ENCODE measurements at places on chromosomes 7 and 10.

DNA sequence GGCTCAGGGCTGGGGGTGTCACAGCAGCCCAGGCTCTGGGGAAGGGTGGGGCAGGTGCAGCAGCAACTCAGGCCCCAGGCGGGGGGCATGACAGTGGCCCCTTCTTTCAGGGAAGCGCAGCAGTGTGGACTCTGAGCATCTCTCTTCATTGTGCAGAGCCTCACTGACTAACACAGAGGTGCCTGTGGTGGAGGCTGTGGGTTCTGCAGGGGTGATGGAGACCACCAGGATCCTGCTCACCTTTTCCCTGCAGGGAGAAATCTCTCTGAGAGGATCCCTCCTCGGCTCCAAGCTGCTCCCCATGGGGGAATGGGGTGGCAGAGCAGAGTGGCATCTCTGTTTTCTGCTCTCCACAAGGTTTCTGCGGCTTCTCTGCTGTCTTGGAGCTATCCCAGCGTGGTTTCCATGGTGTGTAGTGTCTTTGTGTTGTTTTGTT lies 37.8 kb upstream of the SHH start:
- DNase-seq: no peak

DNA sequence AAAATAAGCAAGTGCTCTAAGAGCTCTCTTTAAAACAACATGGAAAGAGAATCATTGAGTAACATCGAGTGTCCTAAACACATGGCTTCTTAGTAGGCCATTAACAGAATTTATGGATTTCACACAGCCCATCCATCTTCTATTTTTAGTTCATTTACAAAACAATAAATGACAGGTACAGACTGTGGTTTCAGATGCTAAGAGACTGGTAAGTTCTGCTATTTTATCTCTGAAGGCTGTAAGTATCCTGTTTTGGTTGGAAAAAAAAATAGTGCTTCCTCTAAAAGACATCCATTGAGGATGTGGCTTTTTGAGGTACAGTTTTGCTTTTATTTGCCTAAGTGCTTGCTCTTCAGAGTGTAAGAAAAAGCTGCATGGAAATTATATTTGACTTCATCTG lies 27.4 kb upstream of the GNAI1 start:
- DNase-seq: no peak

DNA sequence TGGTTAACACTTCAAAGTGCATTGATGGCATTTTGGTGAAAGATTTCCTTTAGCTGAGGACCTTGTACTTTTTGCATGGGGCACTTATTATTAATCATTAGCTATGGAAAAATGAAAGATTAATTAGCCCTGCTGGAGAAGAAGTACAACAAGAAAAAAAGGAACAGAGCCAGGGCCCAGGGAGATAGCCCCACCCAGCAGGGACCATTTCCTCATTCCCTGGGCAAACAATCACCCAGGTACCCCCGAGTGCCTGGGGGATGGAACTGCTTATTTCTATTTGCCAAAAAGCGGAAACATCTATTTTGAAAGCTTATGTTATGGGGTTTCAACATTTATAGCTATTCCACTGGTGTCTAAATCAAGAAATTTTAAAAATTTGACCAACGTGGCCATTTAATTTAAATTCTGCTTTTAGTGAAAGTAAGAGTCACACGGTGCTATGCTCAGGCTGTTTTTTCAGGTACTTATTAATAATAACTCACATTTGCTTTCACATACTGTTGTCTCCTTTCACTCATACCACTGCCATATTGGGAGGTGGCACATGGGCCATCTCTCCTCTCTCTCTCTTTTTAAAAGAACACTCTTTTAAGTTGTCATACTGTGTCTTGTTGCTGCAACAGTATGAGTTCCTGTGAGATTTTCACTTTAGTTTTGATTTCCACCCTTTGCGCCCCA lies 143.6 kb upstream of the KIF5B start:
- DNase-seq: no peak

DNA sequence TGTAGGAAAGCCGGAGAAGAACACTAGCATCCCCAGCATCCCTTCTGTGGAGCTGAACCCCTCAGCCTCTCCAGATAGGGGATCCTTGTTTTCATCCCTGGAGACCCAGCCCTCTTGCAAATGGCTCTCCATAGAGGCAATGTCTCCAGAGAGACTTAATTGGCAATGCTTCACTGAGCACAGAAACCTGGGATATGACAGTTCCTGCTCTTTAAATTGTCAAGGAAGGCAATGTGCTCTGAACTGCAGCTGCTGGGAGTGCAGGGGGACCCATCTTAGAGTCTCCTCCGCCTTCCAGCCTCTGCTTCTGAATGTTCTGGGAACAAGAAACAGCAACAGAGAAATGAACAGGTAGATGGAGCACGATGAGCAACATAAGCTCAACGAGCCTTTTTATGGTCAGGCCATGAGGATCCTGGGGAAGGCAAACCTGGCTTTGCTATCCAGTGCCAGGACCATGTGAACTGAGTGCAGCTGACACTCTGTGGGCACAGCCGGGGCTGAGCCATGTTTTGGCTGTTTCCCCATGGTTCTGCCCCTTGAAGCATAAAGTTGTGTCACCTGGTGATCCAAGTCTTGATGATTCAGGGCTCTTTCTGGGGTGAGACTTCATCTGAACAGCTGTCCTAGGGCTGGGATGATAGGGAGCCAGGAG lies 481.0 kb downstream of the PLXNA4 start:
- no peak for DNase-seq

GRCh38 chr7:132784406-132784805 lies 208.1 kb upstream of the PLXNA4 start:
- DNase-seq: no peak

GRCh38 chr7:14666304-14666703 lies 236.2 kb downstream of the DGKB start:
- no peak for DNase-seq

- DNase-seq: no peak
Observed at GRCh38 chr10:89909752-89910151, 208.4 kb downstream of the KIF20B start.

GRCh38 chr7:155455776-155456737 lies 1.9 kb upstream of the EN2 start:
- DNase-seq: no peak

GRCh38 chr10:79939969-79940368 lies 8.9 kb downstream of the SFTPD start:
- no peak for DNase-seq

GRCh38 chr10:103127241-103127640 lies 65.8 kb downstream of the NT5C2 start:
- no peak for DNase-seq

DNA sequence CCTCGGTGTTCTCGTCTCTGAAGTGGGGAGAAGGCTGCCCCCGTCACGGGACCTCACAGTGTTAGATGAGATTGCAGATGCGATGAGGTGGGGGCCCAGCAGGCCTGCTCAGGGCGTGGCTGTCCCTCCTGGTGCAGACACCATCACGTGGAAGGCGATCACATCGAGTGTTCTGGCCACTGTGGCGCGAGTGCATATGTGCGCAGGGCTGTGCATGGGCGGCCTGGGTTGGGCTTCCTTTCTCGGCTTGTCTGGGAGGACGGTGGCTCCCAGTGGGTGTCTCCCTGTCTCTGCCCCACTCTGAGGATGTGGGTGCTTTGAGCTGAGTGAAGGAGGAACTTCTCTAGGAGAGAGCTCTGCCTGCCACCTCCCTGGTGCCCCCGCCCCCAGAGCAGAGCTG lies 83.1 kb downstream of the LHPP start:
- DNase-seq: no peak

GRCh38 chr10:34739915-34740314 lies 75.2 kb downstream of the PARD3 start:
- no peak for DNase-seq

- no peak for DNase-seq
Observed at GRCh38 chr10:58393317-58393716, 8.1 kb downstream of the TFAM start.

DNA sequence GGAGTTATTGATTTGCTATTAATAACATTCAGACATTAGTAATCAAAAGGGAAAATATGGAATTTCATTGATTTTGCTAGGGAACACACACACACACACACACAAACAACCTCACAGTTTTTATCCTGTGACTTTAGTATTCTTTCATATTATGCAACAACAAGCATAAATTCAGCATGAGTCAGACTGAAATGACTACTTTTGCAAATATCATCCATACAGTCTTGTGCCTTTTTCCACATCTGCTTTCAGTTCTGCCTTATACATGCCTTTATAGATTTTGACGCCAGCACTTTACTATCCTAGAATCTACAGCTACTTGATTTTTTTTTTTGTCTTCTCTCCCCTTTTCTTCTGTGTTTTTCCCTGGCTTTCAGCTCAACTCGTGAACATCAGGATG lies 975.8 kb upstream of the LRRTM3 start:
- DNase-seq: no peak

DNA sequence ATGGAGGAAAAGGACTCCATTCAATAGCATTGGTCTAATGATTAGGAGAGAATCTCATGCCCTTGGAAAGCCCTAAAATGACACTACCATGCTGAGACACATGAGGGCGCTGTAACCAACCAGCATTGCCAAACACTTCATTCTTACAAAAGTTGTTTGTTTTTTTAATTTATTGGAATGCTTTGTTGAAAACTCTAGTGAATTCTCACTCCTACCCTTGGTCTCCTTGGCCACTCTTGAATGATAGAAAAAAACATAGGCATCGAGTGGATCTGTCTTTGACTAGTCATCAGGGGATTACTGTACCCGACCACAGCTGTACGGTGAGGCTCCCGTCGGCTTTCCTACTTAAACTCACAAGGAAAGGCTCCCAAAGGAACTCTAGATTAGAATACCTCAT lies 29.3 kb upstream of the ADD3 start:
- peak; percentile 20 for DNase-seq

DNA sequence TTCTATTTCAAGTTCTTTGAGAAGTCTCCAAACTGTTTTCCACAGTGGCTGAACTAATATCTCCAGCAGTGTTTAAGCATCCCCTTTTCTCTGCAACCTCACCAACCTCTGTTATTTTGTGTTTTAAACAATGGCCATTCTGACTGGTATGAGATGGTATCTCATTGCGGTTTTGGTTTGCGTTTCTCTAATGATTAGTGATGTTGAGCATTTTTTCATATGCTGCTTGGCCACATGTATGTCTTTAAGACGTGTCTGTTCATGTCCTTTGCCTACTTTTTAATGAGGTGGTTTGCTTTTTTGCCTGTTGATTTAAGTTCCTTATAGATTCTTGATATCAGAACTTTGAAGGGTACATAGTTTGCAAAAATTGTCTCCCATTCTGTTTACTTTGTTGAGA lies 156.6 kb upstream of the IMMP2L start:
- no peak for DNase-seq

GRCh38 chr10:77770081-77770867 lies 132.7 kb upstream of the KCNMA1 start:
- no peak for DNase-seq

DNA sequence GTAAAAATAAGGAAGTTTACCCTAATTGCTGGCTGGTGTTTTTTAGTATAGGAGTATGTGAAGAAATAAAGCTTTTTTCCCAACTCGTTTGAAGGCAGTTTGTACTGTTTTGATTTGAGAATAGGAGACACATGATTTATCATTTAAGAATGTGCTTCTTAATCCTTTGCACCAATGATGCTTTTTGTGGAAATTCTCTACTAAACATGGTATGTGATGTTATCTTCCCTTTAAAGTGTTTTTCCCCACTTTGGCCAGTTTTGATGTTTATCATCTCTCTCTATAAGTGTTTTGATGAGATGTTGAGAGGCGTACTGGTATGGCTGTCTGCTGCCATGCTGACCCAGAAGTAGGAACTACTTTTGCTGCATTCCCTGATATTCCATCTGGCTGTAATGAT lies 85.1 kb downstream of the SUGCT start:
- DNase-seq: no peak

- no peak for DNase-seq
Observed at GRCh38 chr10:44647473-44647872, 262.6 kb upstream of the CXCL12 start.

DNA sequence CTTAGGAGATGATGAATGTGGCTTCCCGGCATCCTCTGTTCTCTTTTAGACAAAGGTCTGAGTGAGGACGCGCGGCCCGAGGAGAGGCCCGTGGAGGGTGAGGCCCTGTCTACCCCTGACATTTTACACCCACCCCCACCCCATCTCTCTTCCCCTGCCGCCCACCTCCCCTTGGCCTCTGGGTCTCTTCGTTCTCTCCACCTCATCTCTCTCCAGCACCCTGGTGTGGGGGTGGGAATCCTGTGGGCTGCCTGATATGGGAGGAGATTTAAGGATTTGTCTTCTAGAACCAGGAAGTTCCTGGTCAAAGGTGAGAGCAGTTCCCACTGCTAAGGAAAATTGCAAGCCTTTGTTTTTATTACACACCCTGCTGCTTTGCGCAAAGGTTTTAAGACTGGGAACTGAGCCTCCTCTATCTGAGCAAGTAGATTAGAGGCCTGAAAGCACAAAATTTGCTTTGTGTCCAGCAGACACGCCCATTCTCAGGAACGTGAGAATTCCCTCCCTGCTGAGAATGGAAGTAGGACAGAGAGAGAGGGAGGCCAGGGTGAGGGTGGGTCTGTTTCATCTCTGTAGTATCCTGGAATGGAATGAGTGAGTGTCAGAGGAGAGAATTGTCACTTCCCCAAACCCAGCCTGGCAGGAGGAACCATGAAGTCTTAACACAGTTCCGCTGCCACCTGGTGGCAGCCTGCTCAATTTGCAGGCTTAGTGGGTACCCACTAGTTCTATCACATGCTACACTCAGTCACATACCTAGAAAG lies 91.2 kb downstream of the GTF2IRD1 start:
- DNase-seq: no peak

GRCh38 chr10:48456361-48456804 lies 148.5 kb downstream of the ARHGAP22 start:
- no peak for DNase-seq

- no peak for DNase-seq
Observed at GRCh38 chr10:73758704-73759511, 14.7 kb downstream of the SEC24C start.

- DNase-seq: no peak
Observed at GRCh38 chr7:30028749-30029635, 780 bp downstream of the PLEKHA8 start.

DNA sequence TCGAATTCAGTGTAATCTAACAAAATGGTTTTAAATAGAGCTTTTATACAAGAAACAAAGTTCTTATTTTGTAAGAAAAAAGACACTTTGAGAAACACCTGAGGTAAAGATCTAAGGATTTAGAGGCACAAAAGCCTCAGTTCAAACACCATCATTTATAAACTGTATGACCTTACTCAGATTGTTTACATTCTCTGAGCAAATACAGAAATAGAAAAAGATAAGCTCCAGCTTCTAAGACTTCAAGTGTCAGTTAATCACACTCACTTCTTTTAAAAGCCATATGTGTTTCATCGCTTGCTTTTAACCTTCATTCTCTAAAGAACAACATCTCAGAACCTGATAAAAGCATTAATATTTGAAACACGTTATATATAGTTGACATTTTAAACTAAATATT lies 27.9 kb downstream of the CADPS2 start:
- no peak for DNase-seq

- no peak for DNase-seq
Observed at GRCh38 chr7:7944619-7945282, 23.8 kb upstream of the GLCCI1 start.

GRCh38 chr7:158985583-158985982 lies 129.2 kb downstream of the DYNC2I1 start:
- no peak for DNase-seq

- DNase-seq: no peak
Observed at GRCh38 chr10:43735907-43736306, 87.2 kb upstream of the ZNF32 start.

Measured in stimulated activated CD8-positive, alpha-beta memory T cell treated with anti-CD3 and anti-CD28 coated beads, Interleukin-15, amount 100 ng/mL, for 4 hours (primary cell).